ENCODE measurements at places on chromosomes 2 and 18.
A peak's percentile ranks its signal among the peaks of the same experiment; 100 is the strongest.

- DNase-seq = no peak
These were observed 157.4 kb downstream of the FBXO15 start for GRCh38 chr18:73990258-73990657.

DNA sequence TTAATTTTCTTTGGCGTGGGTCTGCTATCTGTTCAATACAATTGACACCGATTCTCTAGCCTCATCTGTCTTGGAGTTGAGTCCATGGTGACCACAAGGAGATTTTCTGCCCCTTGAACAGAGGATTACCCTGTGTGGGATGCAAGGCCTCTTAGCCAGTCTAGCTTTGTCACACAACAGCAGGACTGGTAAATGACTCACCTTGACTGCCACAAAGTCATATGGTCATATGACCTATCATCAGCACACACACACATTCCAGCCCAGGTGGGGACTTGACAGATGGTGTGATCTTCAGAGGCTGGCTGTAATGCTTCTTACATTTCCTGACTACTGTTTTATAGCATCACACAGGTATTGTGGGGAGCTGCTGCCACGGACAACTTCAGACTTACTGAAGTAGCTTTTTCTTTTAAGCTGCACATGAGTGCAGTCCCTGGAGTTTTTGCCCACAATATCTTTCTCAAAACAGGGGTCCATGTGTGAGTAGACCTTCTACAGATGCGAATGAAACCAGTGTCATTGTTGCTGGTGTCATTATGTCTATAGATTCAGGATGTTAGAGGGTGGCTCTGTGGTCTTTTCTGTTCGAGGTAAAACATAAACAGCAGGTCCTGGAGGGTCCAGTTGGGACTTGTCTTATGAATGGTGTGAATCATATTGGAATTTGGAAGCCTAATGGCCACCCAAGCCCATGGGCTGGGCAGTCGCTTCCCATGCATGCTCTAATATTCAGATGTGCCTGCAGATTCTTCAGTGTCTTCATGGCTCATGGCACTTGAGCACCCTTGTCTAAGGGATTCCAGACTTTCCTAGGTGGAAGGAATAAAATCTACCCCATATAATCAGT is 18.6 kb upstream of the ACOXL start:
- DNase-seq = no peak

DNA sequence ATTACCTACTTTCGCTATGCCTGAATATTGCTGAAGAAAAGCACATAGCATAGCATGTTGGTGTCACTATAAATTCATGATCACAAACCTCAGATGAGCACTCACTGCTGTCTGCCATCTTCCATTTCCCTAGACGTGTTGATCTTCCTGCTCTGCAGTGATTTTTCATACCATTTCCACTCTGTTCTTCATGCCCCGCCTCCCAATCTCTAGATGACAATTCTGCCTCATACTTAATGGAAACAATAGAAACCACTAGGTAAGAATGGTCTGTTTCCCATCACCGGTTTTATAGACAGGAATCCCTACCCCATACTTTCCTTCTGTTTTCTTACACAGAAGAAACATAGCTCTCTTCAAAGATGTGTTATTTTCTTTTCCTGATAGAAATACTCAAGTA is 63.8 kb downstream of the PIK3C3 start:
- no peak for DNase-seq

DNA sequence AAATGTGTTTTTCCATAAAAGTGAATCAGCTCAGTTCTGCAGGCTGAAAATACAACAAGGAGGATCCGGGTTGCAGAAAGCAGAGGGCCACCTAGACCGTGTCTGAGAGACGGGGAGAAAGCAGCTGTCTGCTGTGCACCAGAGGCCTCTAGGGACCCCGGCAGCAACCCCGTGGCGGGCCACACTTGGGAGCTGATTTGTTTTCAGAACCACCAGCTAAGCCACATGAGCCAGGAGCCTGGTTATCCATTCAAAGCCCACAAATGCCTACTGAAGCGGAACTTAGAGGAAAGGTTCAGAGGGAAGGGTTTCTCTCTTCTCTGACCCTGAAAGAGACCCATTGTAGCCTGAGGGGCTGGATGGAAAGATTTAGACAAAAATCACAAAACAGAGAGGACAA is 28.4 kb upstream of the ID2 start:
- DNase-seq = no peak

DNA sequence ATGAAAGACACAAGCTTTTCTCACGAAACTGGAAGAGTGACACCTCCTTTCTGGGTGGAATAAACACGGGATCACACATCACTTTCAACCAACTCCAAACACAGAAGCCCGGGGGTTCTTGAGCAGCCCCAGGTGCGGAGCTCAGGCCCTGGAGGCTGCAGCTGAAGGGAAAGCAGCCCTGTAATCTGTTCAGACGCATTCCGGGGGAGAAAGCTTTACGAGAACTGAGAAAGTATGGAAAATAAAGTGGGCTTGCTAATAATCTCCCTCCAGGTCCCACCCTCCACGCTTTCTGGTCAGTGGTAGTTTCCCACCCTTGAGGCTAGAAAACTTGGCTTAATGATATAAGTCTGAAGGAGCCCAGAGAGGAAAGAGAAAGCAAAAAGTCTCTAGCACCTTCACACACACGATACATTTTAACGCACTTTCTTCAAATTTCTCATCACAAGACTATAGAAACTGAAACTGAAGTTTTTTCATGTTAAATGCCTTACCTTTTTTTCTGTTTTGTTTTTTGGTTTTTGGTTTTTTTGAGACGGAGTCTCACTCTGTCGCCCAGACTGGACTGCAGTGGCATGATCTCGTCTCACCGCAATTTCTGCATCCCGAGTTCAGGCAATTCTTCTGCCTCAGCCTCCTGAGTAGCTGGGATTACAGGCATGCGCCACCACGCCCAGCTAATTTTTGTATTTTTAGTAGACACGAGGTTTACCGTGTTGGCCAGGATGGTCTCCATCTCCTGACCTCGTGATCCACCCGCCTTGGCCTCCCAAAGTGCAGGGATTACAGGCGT is 141.3 kb downstream of the AFF3 start:
- no peak for DNase-seq

DNA sequence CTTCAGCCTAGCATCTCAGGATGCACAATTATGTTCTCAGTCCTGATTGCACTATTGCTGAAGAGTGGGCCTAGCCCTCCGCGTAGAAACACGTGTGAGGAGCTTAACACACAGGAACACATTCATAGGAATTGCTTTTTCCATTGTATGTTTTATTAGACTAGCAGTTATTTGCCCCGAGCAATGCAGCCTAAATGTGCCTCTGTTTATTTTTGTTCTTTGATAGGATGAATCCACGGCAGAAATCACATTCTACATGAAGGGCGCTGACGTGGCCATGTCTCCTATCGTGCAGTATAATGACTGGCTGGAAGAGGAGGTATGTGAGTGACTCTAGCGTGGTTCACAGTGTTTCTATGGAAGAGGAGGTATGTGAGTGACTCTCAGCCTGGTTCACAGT is 65.9 kb upstream of the NFATC1 start:
- DNase-seq = no peak

GRCh38 chr2:201266629-201267028 is 6.3 kb downstream of the CASP8 start:
- no peak for DNase-seq

GRCh38 chr2:44758591-44758990 is 182.9 kb upstream of the SIX3 start:
- DNase-seq = no peak

- no peak for DNase-seq
These were observed 63.3 kb downstream of the SFXN5 start for GRCh38 chr2:73007991-73008765.

DNA sequence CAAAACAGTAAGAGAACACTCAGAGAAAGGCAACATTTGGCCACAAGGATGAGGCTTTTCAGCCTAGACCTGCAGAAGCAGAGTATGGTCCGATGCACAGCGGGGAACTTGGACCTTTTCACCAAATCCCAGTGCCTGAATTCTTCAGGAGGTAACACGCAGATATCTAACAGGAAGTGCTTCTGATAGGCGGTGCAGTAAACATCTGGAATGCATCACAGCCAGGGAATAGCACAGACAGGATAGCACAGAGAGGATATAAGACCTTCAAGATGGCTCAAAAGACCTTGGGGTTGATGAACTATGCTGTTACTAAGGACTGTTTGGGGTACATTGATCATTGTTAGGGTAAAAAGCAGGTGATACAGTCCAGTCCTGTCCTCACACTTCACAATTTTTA is 1.7 kb downstream of the TMEM127 start:
- no peak for DNase-seq

GRCh38 chr18:11500153-11501122 is 109.0 kb upstream of the SLC35G4 start:
- no peak for DNase-seq

- DNase-seq = no peak
These were observed 5.0 kb upstream of the UGT1A1 start for GRCh38 chr2:233754872-233755611.

GRCh38 chr2:95382192-95382591 is 20.3 kb upstream of the FAHD2A start:
- DNase-seq = no peak

GRCh38 chr2:72579591-72580180 is 246.1 kb downstream of the EXOC6B start:
- DNase-seq = no peak

GRCh38 chr18:73366713-73367112 is 498.9 kb upstream of the NETO1 start:
- no peak for DNase-seq

GRCh38 chr2:209389171-209389618 is 34.7 kb upstream of the MAP2 start:
- DNase-seq = no peak

- no peak for DNase-seq
These were observed 93.7 kb upstream of the WDR75 start for GRCh38 chr2:189347540-189347939.

DNA sequence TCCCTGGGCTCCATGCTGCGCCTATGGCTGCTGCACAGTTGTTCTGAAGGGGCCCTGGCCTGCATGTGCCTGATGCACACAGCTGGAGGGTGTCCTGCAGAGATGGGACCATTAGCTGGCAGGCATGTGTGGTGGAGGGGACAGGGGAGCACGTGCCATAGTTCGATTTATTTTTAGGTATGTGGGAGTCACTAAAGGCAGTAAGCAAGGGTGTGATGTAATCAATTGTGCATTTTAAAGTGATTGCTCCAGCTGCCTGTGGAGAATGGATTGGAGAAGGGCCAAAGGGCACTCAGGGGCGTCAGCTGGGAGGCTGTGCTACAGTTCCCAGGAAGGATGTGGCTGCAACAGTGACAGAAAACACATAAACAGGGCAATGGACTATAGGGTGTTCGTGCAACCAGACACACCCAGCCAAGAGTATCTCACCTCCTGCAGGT is 205.1 kb downstream of the ARL4C start:
- no peak for DNase-seq

DNA sequence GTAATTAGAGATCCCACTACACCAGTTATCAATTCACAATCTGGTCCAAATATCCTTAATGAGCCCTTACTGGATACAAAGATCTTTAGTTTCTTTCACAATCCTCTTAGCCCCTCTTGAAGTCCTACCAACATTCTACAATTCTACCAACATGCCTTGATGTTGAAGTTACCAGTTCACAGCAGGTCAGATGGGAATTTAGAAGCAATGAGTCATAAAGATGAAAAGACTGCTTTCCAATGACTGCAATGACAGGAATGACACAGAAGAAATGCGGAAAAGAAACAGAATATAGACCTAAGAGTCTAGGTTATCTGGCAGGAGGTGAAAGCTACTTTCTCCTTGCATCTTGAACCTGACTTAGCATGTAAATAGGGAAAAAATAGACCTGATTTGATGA is 24.5 kb downstream of the RTTN start:
- no peak for DNase-seq

GRCh38 chr2:152126664-152127063 is 27.8 kb upstream of the CACNB4 start:
- DNase-seq = no peak

GRCh38 chr18:23918395-23919032 is 96.0 kb upstream of the TTC39C start:
- DNase-seq = peak; percentile 1

- DNase-seq = no peak
These were observed 34.7 kb upstream of the GPR17 start for GRCh38 chr2:127611076-127611925.

- DNase-seq = no peak
These were observed 55.5 kb downstream of the CRACDL start for GRCh38 chr2:98880266-98881152.

- DNase-seq = no peak
These were observed 82.8 kb upstream of the HAAO start for GRCh38 chr2:42874949-42875801.

GRCh38 chr2:176103742-176104315 is 3.3 kb upstream of the HOXD11 start:
- no peak for DNase-seq

DNA sequence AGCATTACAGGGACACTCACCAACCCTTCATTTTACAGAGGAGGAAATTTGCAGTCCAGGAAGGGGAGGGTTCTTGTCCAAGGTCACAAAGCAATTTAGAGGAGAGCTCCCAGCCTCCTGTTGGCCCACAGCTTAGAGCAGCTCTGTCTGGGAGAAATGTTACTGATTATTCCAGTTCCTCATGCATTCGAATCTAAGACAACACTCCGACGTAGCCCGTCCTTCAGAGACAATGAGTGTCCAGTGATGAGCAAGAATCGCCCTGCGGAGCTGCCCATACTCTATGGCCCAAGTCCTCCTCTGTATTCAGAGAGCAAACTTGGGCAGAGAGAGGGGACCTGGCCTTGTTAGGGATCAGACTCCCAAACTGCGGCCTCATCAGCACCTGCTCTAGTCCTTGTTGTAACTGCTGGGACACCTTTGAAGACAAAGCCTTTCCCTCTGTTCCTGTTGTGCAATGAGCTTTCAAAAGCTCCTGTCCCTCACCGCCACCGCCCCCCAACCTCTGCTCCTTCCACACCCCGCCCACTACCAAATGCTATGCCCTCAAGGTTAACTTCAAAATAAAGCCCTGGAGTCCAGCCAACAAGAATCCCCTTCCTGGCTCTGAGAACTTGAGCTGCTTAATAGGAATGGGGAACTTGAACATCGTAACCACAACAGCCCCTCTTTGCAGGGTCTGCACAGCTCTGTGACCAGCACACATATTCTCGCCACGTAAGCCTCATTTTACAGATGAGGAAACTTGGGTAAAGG is 234.8 kb upstream of the SMAD2 start:
- DNase-seq = no peak

DNA sequence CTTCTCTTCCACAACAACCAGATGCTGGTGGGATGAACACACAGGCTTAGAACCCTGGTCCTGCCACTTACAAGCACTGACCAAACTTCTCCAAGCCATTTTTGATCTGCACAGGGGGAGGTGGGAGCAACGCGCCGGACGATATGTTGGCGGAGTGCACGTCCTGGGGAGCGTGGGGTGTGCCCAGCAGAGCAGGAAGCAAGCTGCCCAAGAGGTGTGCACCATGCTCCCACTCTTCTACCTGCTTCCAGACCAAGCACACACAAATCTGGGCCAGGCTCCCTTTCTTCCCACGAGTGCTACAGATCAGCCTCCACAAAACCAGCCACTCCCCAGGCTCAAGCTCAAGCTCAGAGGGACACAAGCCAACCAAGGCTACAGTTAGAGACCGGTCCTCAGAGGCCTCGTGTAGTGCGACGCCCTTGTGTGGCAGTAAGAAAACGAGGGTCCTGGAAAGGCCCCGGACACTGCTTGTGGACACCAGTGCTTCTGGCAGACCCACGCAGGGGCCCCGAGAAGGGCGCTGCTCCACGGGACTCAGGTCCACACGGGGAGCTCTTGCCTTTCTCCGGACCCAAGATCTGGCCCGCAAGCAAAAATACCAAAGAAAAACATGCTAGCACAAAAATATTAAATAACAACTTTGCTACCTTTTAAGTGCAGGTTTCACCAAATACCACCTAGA is 52.0 kb downstream of the ANO7 start:
- DNase-seq = no peak
